ENCODE measurements at places on chromosomes 6 and 20.
A peak's percentile ranks its signal among the peaks of the same experiment; 100 is the strongest.

GRCh38 chr6:143157131-143157530, 96.4 kb downstream of the AIG1 start:
- no peak for DNase-seq

GRCh38 chr20:46660487-46660886, 9.2 kb upstream of the SLC13A3 start:
- no peak for DNase-seq

DNA sequence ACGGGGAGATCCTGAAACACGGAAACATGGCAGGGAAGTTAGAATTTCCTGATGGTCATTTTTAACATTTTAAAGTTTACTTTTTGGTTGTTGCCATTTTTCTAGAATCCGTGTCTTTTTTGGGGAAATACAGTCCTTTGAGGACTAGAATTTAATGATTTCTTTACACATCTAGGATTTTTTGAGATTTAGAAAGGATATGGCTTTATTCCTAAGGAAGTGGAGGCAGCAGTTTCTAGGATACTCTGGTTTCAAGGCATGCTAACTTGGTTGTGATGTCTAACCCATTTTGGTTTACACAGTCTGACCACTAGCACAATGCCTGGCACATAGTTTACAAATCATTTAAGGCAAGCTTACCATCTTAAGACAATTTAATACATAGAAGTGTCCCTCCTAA, 1.1 kb upstream of the ZBTB2 start:
- DNase-seq, result no peak

GRCh38 chr6:34053721-34054120, 92.2 kb downstream of the GRM4 start:
- DNase-seq, result peak; percentile 64

- DNase-seq, result no peak
These were observed 359.9 kb upstream of the EPHA7 start for GRCh38 chr6:93779086-93779841.

Data from NCI-H187 treated with DMSO at 0.1 percent for 48 hours (cell line).